ENCODE measurements at places on chromosomes 2 and 18.

- DNase-seq: no peak
Measured at GRCh38 chr2:160977376-160977775, 182.9 kb upstream of the TANK start.

DNA sequence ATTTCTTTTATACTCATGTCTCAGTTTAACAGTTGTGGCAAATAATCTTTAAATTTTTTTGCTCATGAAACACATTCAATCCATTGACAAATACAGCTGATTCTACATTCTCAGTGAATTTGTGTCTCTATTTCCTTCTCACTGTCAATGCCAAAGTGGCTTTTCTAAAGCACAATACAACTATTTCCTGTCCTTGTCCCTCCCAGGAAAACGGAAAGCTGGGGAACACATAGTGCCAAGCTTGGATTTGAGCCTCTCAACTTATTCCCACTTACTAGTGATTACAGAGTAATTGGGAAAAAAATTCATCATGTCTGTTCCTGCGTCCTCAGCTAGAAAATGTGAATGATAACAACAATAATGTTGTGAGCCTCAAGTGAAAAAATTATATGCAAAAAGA, 899.7 kb upstream of the CDH2 start:
- DNase-seq: no peak

- no peak for DNase-seq
Measured at GRCh38 chr2:50957896-50958295, 74.0 kb downstream of the NRXN1 start.

GRCh38 chr18:45349019-45349418, 266.3 kb upstream of the SLC14A2 start:
- DNase-seq: no peak

DNA sequence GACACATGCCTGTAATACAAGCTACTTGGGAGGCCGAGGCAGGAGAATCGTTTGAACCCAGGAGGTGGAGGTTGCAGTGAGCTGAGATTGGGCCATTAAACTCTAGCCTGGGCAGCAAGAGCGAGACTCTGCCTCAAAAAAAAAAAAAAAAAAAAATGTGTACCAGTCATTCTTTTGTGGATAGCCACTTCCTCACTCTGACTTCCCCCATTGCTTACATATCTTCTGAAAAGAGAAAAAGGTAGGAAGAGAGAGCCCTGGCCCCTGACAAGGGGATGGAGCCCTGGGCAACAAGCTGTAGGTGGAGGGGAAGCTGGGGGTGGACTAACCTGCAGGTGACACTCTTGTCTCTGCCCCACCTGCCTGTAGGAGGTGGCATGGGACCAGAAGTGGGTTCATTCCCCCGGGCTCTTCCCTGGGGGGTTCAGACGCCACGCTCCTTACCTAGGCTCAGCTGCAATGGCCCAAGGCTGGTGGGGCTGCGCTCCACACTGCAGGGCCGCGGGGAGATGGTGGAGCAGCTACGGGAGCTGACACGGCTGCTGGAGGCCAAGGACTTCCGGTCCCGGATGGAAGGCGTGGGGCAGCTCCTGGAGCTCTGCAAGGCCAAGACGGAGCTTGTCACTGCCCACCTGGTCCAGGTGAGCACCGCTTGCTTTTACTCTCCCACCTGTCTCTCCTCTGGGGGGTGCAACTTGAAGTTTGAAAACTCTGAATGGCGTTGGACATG, 39.1 kb downstream of the PCARE start:
- DNase-seq: no peak

Measured in stimulated activated CD8-positive, alpha-beta memory T cell treated with anti-CD3 and anti-CD28 coated beads, Interleukin-15, amount 100 ng/mL, for 4 hours (primary cell).